ENCODE measurements at places on chromosomes 1 and 21.

GRCh38 chr1:66978201-66978600, 53.4 kb downstream of the MIER1 start:
- DNase-seq, result no peak

DNA sequence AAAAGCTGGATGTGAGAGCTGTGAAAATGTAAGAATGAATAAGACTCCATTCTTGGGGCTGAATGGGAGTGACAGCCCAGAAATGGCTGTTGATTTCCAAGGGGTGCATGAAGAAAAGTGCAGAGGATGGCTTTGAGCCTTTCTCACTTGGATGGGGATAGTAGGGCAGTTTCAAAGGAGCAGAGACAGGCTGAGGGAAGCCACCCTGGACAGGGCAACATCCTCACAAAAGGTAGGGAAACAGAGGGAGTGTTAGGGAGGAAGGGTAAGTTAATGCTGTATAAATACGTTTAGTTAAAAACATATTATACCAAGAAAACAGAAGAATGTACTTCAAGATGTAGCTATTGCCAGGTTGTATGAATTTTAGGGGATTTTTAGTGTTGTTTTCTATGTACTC, 38.1 kb downstream of the GADD45A start:
- no peak for DNase-seq

GRCh38 chr1:66012106-66012784, 219.6 kb downstream of the PDE4B start:
- no peak for DNase-seq

DNA sequence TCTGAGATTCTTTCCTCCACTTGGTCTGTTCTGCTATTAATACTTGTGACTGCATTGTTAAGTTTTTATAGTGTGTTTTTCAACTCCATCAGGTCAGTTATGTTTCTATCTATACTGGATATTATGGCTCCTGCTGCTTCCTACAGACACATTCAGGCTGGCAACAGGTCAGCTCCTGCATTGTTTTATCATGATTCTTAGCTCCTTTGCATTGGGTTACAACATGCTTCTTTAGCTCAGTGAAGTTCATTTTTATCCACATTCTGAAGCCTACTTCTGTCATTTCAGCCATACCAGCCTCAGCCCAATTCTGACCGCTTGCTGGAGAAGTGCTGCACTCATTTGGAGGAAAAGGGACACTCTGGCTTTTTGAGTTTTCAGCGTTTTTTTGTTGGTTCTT, 37.3 kb upstream of the F3 start:
- DNase-seq, result no peak

- DNase-seq, result no peak
Observed at GRCh38 chr1:5147806-5148205, 493.4 kb downstream of the AJAP1 start.

DNA sequence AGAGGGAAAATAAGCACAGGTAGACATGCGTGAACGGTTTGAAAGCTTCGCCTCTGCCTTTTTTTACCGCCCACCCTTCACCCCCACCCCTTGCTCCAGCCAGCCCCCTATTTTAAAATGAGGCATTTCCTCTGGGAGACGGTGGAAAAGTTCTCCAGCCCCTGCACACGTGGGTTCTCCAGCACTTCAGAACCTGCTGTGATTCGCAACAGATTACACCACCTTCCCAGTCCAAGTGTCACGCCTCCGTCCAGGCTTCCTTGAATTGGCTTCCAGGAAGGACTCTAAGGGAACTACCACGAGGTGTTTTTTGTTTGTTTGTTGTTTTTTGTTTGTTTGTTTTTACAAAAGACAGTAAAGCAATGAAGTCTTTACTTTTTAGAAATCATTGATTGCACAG, 2.6 kb downstream of the LRRC7 start:
- DNase-seq, result no peak

DNA sequence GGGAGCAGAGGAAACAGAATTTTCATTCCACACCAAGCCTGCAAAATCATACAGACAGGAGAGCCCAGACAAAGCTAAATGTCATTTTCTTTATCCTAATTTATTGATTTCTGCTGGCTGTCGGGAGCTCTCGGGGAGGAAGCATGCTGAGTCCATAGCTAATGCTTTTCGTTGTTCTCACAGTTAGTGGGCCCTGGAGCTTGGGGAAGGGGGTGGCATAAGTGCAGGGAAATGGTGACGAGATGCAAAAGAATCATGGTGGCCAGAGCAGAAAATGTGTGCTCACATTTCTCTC, 202.4 kb downstream of the TOMM20 start:
- DNase-seq, result no peak

DNA sequence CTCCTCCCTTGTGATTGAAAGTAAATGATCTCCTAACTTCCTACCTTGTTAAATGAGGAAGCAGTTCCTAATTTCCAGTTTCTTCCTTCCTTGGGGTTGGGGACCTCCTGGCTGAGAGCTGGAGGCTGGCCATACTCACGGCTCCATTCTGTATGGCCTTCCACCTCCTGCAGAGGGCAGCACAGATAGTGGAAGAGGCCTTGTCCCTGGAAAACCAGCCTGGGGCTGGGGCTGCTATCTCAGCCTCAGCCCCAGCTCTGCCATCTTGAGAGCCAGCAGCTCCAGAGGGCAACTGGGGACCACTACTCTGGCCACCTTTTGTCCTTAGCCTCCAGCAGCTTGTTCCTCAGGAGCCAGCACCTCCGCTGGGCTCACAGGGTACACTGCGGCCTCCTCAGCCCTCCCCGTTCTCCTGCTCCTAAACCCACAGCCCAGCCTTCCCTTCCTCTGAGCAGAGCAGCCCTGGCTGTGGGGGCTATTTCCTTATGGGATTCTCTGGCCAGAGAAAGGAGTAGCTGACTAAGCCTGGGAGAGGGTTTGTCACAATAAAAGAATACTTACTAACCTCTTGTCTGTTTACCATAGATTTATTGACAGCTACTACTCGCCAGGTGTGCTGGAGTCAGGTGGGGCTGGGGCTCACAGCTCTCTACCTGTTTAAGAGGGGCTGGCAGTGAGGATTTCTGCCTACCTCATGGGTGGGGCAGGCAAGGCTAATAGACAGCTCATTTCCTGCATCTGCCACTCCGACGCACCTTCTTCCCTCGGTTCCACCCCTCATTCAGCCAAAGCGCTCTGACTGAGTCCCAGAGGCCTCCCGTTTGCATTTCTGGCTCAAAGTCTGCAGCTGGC, 6.3 kb downstream of the TMEM234 start:
- peak; percentile 56 for DNase-seq

DNA sequence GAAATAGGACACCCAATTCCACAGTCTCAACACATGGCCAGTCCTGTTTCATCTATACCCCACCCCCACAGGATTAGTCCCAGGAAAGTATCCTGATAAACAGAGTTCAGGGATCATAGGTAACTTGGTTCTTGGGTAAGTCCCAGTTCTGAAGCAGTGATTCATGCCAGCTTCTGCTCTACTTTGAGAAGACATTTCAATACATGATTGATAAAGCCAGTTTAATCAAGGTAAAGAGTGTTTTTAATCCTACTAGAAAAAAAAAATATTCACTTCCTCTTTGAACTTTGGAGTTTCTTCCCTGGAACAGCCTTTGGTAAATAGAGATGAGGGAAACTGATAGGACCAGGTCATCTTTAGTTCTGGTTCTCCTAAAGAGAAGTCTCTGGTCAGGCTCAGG, 142.4 kb downstream of the TLR5 start:
- no peak for DNase-seq
